Caco-2 (cell line): ENCODE measurements at places on chromosomes 11 and 22. TPM values are rescaled to one million over a fixed set of nuclear protein-coding genes. Genes with fewer than 3 reads are reported as not detected.

- DNase-seq: no peak
- H3K27me3 ChIP-seq: no peaks in the 10 kb centered on the region
- H3K4me3 ChIP-seq: no peak overlapping the region
- peaks cover 7% of the 10 kb centered on the region for H3K36me3 ChIP-seq
- no peak overlapping the region for H3K27ac ChIP-seq
- H3K4me1 ChIP-seq: no peaks in the 10 kb centered on the region
These were observed 303.4 kb downstream of the SHANK2 start for GRCh38 chr11:70948855-70949531.

- DNase-seq: no peak
- no peak overlapping the region for H3K27ac ChIP-seq
- no peak overlapping the region for H3K4me3 ChIP-seq
- H3K36me3 ChIP-seq: no peaks in the 10 kb centered on the region
- no peaks in the 10 kb centered on the region; the same call in 1 of the 2 replicates for H3K27me3 ChIP-seq
- no peaks in the 10 kb centered on the region for H3K4me1 ChIP-seq
These were observed 207.4 kb downstream of the NELL1 start for GRCh38 chr11:20876738-20877137.

The RBFOX2 gene
- total RNA-seq: 91.1 and 96.5 TPM in 2 replicates

DNA sequence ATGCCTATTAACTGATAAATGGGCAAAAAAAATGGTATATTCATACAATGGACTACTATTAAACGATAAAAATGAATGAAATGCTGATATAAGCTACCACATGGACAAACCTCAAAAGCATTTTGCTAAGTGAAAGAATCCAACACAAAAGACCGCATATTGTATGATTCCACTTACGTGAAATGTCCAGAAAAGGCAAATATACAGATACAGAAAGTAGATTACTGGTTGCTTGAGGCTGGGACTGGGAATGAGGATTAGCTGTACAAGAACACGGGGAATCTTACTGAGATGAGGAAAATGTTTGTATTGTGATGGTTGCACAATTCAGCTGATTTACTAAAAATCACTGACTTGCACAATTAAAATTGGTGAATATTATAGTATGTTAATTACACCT, 8.8 kb downstream of the SCUBE2 start:
- no peaks in the 10 kb centered on the region for H3K4me1 ChIP-seq
- no peaks in the 10 kb centered on the region for H3K27me3 ChIP-seq
- no peaks in the 10 kb centered on the region for H3K36me3 ChIP-seq
- H3K27ac ChIP-seq: no peak overlapping the region
- DNase-seq: no peak
- no peak overlapping the region for H3K4me3 ChIP-seq

DNA sequence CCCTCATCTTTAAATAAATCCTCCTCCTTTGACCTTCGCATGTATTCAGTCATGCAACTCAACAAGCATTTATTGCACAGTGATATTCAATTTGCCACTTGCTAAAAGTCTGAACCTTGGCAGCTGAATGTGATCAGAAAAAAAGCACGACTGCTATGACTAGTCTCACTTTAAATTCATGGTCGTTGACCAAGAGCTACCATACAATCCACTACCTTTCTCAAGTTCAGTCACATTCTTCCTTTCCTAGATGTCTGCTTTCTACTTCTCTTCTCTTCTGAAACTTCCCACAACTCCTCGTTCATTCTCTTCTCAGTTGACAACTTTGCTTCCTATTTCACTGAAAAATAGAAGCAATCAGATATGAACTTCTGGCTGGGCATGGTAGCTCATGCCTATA, 2.0 kb upstream of the SAA1 start:
- H3K4me3 ChIP-seq: no peak overlapping the region
- no peak overlapping the region for H3K27ac ChIP-seq
- peaks cover 24% of the 10 kb centered on the region for H3K4me1 ChIP-seq
- no peaks in the 10 kb centered on the region for H3K36me3 ChIP-seq

DNA sequence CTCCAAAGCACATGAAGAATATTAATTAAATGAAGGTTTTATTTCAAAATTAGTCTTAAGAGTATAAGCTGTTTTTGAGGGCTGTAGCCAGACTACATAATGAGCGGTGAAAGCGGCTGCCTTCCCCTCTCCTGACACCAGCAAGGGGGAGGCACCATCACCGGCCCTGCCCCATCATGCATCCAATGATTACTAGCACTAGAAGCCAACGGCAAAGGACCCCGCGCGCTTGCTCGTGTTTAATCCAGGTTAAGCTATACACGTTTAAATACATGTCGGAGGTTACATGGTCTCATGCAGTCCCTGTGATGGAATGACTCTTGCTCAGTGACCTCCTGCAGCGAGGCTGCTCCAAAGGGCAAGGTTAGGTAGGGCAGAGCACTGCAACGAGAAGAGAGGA, 50.3 kb downstream of the FEZ1 start:
- H3K27me3 ChIP-seq: peaks cover 2% of the 10 kb centered on the region
- H3K4me1 ChIP-seq: 0 out of 2 replicates have a peak, but pooled peaks cover 3% of the 10 kb centered on the region
- H3K36me3 ChIP-seq: no peaks in the 10 kb centered on the region

DNA sequence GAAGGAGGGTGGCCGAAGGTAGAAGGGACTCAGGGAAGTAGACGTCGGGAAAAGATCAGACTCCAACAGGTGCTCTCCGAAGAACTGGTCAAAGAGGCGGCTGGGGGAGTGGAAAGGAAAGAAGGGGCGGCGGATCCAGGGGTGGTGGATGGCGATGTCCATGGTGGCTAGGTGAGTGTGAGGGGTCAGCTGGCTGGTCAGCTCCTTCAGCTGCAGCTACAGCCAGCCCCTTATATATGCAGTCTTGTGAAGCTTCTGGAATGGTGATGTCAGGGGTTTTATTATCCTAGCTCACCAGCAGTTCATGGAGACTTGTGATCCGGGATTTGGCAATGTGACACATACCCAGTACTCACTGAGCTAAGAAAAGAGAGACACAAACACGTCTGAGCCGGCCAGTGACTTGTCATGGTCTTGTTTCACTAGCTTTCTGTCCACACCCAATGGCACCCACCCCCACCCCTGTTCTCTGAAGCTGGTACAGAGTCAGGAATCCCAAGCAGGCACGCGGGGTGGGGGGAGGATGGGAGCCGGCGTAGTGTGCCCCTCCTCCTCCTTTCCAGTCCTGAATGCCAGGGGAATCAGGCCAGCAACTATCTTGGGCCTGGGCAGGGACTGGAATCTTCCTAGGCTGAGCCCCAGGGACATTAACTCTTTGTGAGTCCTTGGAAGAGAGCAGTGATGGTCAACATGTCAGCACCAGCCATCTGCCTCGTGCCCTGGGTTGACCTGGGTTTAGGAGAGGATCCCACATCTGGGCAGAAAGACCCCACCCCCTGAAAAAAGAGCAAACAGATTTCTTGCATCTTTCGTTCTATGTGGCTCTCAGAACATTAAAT, at the start of gene CRYAB:
Gene CRYAB, minus strand, starts transcription at position 208 of the 839 bp plus-strand sequence. Its CDS starts 46 bp downstream, at position 162.
- H3K36me3 ChIP-seq: no peaks in the 10 kb centered on the region
- peaks cover 12% of the 10 kb centered on the region for H3K4me1 ChIP-seq
- no peak within 1 kb of the TSS for H3K4me3 ChIP-seq

The PLA2G3 gene
- total RNA-seq: not detected in 2 replicates

The SCN3B gene
- 0.77 and 0.82 TPM in 2 replicates for total RNA-seq

The ELFN2 gene
- 4.0 and 4.6 TPM in 2 replicates for total RNA-seq

DNA sequence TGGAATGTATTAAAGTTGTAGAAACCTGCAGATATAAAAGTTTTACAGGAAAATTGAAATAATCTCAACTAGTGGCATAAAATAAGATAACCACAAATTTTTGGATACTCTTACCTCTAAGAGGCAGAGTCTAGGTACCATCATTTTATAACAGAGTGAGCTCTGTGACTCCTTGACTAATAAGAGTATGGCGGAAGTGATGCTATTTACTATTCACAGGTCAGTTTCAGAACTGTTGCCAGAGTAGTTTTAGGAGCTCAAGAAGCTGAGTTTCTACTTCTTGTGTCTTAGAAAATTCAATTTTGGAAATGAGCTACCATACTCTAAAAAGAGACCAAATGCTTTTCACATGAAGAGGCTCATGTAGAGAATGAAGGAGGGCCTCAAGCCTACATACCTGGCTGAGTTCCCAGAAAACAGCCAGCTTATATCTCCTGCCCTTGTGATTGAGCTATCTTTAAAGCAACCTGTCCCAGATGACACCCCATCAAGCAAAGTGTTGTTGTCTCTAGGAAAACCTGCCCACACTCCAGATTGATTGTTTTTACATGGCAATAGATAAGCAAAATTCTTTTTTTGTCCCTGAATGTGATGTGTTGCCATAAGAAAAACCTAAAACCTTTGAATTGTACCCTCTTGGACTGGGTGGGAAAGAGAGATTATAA, 712.8 kb upstream of the CNTN5 start:
- no peak for DNase-seq
- H3K4me1 ChIP-seq: no peaks in the 10 kb centered on the region
- H3K27ac ChIP-seq: no peak overlapping the region
- H3K4me3 ChIP-seq: no peak overlapping the region
- no peaks in the 10 kb centered on the region for H3K27me3 ChIP-seq

GRCh38 chr11:126160345-126161022, 51.0 kb downstream of the RPUSD4 start:
- no peak overlapping the region for H3K27ac ChIP-seq
- peaks cover 36% of the 10 kb centered on the region for H3K4me1 ChIP-seq
- DNase-seq: no peak

DNA sequence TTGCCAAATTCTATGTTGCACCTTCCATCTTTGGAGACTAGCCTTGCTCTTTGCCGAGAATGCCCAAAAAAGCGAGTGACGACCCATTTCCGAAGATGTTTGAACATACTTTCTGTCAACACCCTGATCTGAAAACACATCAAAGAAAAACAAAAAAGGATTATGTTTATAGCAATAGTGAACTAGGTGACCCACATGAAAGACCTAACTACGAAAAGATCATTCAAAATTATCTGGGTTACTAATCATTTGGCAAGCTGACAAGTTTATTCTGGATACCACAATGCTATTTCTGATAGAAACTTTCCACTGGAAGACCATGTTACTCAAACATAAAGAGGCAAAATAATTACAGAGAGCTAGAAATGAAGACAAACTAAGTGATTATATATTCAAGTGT, 27.0 kb downstream of the KCNJ1 start:
- no peak overlapping the region for H3K27ac ChIP-seq
- no peak for DNase-seq
- peaks cover 10% of the 10 kb centered on the region for H3K4me1 ChIP-seq
- H3K36me3 ChIP-seq: no peaks in the 10 kb centered on the region

The PRODH gene
- total RNA-seq: 39.0 and 47.9 TPM in 2 replicates

DNA sequence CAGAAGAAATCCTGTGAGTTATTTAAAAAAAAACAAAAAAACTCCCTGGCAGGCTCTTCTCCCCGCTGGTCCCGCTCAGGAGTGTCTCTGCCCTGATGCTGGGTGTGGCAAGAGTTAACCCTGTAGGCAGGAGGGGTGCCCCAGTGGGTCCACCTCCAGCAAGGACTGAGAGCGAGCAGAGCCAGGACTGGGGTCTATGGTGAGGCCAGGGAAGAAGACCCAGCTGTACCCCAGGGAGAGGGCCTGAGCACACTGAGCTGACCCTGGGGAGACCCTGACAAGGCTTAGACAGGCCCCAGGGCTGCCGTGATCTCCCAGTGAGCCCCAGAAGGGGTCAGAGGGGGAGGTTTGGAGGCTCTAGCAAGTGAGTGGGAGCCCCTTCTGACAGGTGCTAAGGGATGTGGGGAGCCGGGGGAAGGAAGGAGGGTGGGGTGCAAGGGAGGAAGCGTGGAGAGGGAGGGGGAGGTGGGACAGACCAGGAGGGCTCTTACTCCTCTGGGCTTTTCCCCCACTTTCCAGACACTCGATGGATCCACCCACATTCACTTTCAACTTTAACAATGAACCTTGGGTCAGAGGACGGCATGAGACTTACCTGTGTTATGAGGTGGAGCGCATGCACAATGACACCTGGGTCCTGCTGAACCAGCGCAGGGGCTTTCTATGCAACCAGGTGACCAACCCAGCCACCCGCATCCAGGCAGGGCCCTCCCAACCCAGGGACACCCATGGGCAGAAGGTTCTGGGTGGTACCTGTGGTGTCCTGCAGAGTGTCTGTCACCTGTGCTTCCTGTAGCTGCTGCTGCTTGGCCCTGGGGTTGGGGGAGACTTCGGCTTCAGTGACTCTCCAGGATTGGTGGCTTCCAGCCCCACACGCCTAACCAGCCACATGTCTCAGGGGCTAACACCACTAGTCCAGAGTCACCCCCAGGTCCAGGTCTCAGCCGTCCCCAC, 6.4 kb downstream of the APOBEC3G start:
- H3K27ac ChIP-seq: no peak overlapping the region
- H3K4me1 ChIP-seq: no peaks in the 10 kb centered on the region
- H3K36me3 ChIP-seq: no peaks in the 10 kb centered on the region
- no peak for DNase-seq
- H3K27me3 ChIP-seq: no peaks in the 10 kb centered on the region
- no peak overlapping the region for H3K4me3 ChIP-seq

DNA sequence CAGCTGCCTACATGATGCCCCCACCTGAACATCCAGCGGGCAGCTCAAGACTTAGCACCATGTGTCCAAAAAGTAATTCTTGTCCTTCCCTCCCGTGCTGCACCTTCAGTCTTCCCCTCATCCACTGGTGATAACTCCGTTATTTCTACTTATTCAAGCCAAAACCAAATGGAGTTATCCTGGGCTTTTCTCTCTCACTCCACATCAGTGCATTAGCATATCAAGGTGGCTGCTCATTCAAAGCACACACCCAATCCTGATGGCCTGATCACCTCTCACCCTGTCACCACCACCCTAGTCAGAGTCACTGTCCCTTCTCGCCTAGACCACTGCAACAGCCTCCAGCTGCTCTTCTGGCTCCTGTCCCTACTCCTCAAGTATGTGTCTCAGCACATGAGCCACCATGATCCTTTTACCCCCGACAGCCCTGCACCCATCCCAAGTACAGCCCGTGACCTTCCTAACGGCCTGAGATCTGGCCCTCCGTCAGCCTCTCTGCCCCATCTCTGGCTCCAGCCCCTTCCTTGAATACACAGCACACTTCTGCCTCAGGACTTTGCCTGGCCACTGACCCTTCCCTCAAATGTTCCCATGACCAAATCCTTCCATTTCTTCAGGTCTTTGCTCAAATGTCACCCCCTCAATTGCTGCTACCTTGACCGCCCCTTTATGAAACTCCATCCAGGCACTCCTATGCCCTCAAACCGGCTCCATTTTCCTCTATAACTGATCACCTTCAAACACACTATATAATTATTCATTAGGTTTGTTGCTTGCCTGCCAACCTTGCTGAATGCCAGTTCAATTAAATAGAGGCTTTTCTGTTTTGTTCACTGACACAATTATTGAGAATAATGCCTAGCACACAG, 19.7 kb upstream of the SLC25A1 start:
- H3K27ac ChIP-seq: no peak overlapping the region
- no peaks in the 10 kb centered on the region for H3K4me1 ChIP-seq
- no peaks in the 10 kb centered on the region for H3K27me3 ChIP-seq
- H3K36me3 ChIP-seq: no peaks in the 10 kb centered on the region; the same call in 1 of the 2 replicates
- H3K4me3 ChIP-seq: no peak overlapping the region

DNA sequence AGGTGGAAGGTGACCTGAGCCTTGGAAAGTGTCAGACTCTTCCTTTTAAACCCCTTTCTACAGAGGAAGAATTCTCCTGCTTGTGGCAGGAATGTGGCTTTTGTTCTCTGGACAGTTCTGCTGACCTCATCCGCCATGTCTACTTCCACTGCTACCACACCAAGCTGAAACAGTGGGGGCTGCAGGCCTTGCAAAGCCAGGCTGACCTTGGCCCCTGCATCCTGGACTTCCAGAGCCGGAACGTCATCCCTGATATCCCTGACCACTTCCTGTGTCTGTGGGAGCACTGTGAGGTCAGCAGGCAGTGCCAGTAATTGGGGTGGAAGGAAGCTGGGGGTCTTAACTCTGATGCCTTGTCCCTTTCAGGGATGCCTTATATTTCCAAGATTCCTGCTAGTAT, 9.3 kb downstream of the HINFP start:
- no peak overlapping the region for H3K27ac ChIP-seq
- no peaks in the 10 kb centered on the region for H3K27me3 ChIP-seq
- H3K4me3 ChIP-seq: no peak overlapping the region
- H3K4me1 ChIP-seq: peaks cover 3% of the 10 kb centered on the region
- no peak for DNase-seq
- peaks cover 14% of the 10 kb centered on the region for H3K36me3 ChIP-seq
